ENCODE measurements at places on chromosomes 1 and 21. TPM values are rescaled to one million over a fixed set of nuclear protein-coding genes. Genes with fewer than 3 reads are reported as not detected.
A peak's percentile ranks its signal among the peaks of the same experiment; 100 is the strongest.

Gene CFHR5
- total RNA-seq = not detected

Gene TRPM2
- total RNA-seq = not detected

GRCh38 chr1:155091071-155092051 is 12.7 kb downstream of the EFNA3 start:
- DNase-seq = peak; percentile 91
- no peaks in the 10 kb centered on the region for H3K36me3 ChIP-seq
- H3K27ac ChIP-seq = no peak overlapping the region
- H3K4me3 ChIP-seq = no peak overlapping the region

DNA sequence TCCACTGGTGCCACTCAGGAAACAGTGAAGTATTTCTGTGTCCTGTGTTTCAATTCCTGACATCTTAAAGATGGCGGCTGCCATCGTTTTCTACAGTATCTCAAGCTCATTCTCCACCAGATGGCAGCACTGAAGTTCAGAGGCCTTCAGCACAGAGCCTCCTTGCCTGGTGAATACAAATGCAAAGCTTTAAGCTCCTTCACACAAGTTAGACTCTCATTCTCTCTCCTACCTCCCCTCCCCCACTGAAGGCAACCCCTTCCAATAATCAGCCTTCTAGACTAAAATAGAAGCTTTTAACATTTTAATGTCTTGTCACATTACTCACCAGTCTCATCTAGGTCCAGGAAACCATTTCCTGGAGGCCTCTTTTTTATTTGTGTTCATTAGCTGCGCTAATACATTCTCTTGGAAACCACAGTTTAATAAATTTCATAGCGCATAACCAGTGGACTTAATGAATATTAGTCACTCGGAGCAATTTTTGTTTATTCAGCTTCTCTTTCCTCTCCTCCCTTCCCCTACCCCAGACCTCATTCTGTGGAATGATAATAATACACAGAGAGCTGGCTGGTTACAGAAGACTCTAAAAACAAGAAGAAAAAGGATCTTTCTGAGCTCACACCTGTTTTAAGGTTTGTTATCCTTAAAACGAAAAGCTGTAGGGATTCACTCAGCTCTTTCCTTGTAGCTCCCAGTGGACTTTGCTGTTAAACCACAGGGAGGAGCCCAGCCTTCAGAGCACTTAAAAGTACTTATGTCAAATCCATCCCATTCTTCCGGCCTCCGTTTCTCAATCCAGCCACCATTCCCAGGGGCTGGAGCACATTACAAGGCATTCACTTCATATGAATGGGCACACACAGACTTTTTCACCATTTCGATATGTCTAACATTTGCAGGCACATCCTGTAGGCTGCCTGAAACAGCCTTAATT is 384.9 kb downstream of the HLX start:
- H3K4me3 ChIP-seq = no peak overlapping the region
- peaks cover 10% of the 10 kb centered on the region for H3K4me1 ChIP-seq
- H3K27ac ChIP-seq = no peak overlapping the region
- peak; percentile 88 for DNase-seq
- H3K27me3 ChIP-seq = no peaks in the 10 kb centered on the region
- H3K36me3 ChIP-seq = no peaks in the 10 kb centered on the region

GRCh38 chr1:225943582-225943981 is 2.6 kb upstream of the LEFTY2 start:
- no peak for DNase-seq
- H3K27me3 ChIP-seq = peaks cover 26% of the 10 kb centered on the region
- no peak overlapping the region for H3K27ac ChIP-seq

DNA sequence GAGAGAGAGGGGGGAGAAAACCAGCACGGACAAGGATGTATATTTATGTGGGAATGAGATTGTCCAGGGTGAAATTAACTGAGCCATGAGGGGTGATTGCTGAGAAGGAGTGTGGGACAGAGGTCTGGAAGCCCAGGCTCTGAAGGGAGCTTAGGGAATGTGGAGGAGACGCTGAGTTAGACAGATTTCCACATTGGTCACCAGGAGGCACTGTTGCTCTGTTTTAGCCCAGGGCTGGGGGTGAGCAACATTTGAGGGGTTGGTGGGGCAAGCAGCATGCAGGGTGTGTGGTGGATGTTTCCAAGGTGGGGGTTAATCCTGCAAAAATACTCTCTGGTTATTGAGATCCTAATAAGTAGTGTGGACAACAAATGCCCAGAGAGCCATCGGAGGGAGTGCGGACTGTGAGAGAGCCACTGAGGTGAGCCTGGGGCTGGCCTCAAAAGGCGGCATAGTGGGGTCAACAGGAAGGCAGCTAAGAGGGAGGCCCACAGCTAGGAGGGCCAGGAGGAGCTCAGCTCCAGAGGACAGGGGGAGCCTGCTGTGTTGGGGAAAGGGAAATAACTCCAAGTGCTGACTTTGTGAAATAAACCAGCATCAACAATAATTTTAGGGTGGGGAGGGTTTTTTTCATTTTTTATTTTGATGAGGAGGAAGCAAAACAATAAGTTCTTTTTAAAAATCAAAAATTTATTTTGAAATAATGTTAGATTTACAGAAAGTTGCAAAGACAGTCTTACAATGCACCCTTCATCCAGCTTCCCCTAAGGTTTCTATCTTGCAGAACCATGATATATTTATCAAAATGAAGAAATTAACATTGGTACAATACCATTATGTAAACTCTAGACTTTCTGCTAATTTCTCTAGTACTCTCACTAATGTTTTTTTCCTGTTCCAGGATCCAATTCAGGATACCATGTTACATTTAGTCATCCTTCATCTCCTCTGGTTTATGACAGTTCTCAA is 82.8 kb upstream of the CD34 start:
- no peaks in the 10 kb centered on the region for H3K4me1 ChIP-seq
- H3K36me3 ChIP-seq = no peaks in the 10 kb centered on the region
- H3K4me3 ChIP-seq = no peak overlapping the region
- peak; percentile 55 for DNase-seq
- no peaks in the 10 kb centered on the region for H3K27me3 ChIP-seq

- H3K36me3 ChIP-seq = peaks cover 9% of the 10 kb centered on the region
- H3K4me3 ChIP-seq = no peak overlapping the region
- no peak overlapping the region for H3K27ac ChIP-seq
- H3K27me3 ChIP-seq = no peaks in the 10 kb centered on the region
Observed at GRCh38 chr1:54400329-54400728, 5.9 kb downstream of the SSBP3 start.

All from neural progenitor cell (in vitro differentiated cells).